Left lung (tissue), 14 donors: ENCODE measurements at places on chromosomes 7 and 10. TPM values are rescaled to one million over a fixed set of nuclear protein-coding genes. Genes with fewer than 3 reads are reported as not detected.

DNA sequence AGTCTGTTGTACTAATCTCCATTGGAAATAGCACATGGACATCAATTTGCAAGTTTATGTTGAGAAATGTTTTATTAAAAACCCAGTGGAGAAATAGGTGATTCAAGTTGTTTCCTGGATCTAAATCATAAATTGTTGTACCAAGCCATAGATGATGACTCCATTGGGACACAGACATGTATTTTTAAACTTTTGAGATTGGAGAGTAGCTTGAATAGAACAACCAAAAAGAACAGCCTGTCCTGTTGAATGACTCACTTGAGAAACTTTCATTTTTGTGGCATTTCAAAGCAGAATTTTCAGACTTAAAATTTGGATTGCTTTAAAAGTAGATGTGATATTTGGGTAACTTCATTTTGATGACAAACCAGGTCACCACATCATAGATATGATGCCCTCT lies 197.5 kb downstream of the GPAM start:
- DNase-seq, result no peak

The PGAM1 gene
- polyA plus RNA-seq, result 158 TPM

DNA sequence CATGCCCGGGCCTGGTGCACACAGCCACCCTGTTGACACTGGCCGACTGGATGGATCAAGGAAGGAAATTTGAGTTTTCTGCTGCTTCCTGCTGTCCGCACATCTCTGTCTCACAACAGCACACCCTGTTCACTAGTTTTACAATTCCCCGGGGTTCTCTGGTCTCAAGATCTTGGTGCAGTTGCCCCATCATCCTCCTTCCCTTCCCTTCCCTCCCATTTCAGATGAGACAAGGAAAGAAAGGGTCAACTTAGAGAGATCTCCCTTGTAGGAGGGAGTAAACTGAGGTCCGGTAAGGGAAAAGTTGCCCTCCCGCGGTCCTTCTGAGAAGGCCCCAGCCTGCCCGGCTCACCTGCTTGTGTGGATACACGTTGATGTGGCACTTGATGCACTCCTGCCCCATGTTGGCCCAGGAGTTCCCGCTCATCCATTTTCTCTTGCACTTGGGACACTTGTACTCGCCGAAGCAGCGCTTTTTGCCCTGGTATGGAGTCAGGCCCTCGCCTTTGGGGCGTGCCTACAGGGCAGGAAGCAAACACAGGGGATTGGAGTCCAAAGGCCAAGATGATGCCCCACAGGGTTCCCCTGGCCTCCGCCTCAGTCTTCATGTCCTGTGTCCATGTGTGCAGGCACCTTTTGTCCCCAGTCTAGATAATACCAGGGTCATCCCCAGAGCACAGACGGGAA lies 46.8 kb downstream of the PPIF start:
- peak; percentile 54 for DNase-seq

The ITGA8 gene
- polyA plus RNA-seq, result 55.6 TPM

GRCh38 chr7:92873776-92874175 lies 37.4 kb upstream of the CDK6 start:
- DNase-seq, result no peak

GRCh38 chr10:75705426-75705825 lies 274.0 kb downstream of the LRMDA start:
- DNase-seq, result no peak

The FAM204A gene
- 72.4 TPM for polyA plus RNA-seq

The NPFFR1 gene
- polyA plus RNA-seq, result 0.24 TPM

The AOC1 gene
- polyA plus RNA-seq, result 1.1 TPM

The TSPAN12 gene
- 44.5 TPM for polyA plus RNA-seq

GRCh38 chr7:123601530-123601929 lies at the start of gene ASB15:
ASB15 (plus strand) TSS chr7:123601821; CDS start chr7:123614503, 12,682 bp downstream.
- no peak for DNase-seq

The FAM180A gene
- 0.24 TPM for polyA plus RNA-seq

The ITGB1 gene
- 540 TPM for polyA plus RNA-seq

The VAX1 gene
- polyA plus RNA-seq, result not detected

- DNase-seq, result no peak
Measured at GRCh38 chr10:79937701-79938151, 11.2 kb downstream of the SFTPD start.

The PPP1R3A gene
- polyA plus RNA-seq, result 2.0 TPM

DNA sequence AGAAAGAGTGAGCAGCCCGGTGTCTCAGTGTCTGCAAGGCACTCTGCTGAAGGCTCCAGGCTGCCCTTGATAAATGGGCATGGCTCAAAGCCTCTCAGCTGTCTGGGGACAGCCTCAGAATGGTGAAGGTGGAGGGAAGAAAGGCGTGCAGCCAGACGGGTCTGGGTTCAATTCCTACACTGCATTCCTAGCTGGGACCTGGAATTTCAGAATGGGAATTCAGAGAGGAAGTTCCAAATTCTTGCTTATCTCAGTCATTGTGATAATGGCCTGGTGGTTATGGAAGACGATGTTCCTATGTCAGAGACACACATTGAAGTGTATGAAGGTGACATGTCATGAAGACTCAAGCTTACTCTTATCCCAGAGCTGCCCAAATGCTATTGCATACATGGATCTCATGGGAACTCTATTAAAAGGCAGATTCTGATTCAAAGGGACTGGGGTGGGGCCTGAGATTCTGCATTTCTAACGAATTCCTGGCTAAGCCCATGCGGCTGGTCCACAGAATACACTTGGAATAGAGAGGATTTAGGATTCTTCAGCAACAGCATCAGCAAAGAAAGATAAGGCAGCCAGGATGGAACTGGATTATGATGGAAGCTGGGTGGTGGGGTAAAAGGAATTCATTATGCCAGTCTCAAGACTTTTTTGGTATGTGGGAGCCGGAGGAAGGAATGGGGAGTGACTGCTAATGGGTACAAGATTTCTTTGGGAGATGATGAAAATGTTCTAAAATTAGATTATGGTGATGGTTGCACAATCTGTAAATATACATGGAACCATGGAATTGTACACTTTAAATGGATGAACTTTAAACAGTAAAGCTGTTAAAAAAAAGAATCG lies 82.6 kb upstream of the ZMIZ1 start:
- no peak for DNase-seq

DNA sequence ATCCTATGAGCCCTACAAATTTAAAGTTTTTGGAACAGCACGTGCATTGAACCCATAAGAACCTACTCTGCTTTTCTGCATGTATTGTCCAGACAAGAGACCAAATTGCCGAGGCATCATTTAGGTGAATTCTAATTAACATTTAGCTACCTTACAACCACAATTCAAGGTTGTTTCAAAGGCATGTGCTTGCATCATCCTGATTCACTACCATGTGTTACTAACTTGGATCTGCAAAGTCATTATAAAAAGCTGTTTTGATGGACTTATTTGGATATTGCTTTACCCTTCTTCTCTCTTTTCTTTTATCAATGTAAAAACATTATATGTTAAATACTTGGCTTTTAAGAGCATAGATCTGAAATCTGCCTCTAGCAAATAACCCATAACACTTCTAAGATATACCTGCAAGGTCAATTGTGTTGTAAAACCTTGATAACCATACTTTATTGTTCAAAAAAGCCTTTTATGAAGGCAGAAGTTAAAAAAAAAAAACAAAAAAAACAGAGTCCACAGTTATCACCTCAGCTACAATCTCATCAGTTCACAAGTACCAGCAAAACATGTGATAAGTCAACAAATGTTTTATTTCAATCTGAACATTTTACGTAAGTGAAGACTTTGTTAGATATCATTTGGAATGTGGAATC lies 51.9 kb downstream of the CFTR start:
- no peak for DNase-seq

DNA sequence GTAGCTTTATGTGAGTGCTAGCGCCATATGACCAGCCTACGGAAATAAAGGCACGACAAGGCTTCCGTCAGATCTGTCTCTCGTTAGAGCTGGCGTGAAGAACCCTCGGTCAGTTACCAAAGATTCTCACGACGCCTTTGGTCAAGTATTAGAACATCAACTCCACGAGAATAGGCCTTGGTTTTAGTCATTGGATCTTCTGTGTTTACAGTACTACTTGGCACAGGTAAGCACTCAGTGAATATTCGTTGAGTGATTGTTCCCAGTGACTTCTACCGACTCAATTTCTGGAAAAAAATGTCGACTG lies 316 bp downstream of the RBM48 start:
- DNase-seq, result no peak

The ANKRD61 gene
- polyA plus RNA-seq, result 3.5 TPM

DNA sequence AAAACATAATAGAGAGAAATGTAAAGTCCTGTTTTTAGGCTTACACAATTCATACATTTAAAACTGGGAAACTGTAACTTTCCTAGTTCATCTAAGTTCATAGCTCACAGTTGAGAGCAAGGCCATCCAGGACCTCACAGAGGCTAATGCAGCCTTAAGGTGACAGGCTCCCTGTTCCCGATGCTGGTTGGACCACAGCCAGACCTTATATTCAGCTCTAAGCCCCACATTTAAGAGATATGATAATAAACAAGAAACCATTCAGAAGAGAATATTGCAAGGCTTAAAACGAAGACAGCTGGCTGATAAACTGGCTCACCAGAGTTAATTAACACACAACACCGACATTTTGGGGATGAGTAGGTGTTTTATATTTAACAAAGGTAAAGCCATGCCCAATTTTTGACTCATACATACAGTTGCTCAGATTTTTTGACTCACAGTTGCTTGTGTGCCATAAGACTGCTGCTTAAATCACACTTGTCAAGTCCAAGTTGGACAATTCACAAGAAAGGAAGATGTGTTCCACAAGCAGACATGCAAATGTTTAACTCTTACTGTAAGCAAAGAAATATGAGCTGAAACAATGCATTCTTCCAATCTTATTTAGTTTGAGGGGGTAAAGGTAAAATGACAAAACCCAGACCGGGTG lies 41.1 kb upstream of the TMEM213 start:
- DNase-seq, result no peak

The SH2D4B gene
- polyA plus RNA-seq, result 0.27 TPM

DNA sequence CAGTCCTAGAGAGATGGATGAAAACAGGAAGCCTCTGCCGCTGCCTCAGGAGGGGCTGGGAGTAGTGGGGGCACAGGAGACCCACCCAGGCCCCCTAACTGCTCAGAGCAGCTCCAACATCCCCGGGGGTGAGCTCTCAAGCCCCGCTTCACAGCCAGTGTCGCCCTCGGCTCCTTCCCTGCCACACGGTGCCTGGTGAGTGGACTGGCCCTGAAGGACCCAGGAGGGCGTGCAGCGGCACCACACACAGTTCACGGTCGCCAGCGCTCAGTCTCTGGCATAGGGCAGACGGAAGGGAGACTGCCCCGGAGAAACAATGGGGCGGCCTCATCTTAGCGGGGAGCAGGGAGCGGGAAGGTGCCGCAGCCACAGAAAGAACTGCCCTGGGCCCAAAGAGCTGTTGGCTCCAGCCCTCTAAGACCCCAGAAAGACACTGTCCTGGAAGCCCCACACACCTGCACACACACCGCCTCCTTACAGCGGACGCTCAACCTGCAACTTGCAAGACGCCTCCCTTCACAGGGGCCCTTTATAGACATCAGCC lies 1.2 kb downstream of the CLDN15 start:
- no peak for DNase-seq
